ENCODE measurements at places on chromosomes 3 and 15.

- no peak for DNase-seq
Observed at GRCh38 chr15:72971766-72972165, 80.5 kb upstream of the NEO1 start.

GRCh38 chr3:39065197-39065596, 13.4 kb downstream of the WDR48 start:
- DNase-seq, result no peak

DNA sequence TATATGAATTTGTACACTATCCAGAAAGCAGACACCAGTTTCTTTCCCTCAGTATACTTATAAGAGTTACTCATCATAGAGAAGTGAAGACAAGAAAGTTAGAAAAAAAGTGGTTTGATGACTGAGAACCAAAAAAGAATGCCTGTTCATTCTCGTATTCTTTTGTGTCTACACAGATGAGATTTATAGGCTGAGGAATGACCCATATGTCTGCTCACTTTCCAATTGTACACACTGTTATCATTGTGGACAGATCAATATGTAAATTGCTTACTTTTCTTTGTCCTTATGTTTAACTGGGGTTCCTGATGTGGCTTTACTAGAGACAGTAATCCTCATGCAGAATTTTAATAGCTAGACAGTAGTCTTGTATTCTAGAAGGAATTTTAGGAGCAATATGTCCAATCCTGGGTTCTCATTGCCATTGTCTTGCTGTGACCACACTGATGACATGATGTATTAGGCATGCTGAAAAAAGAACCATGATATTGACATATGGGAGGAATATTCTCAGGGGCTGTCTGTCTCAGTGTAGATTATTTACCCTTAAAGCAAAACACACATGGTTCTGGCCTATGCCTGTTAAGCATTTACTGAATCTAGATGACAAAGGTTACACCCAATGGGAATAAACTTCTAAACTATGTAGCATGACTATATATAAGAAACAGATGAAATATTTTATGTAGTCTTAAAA, 669.7 kb downstream of the ROBO1 start:
- DNase-seq, result no peak

GRCh38 chr3:100868096-100868495, 125.1 kb downstream of the ABI3BP start:
- DNase-seq, result no peak

Data from NCI-H1417 treated with DMSO at 0.1 percent for 48 hours (cell line).